Anterior cingulate cortex (tissue), 58 donors: ENCODE measurements at places on chromosomes 4 and X.

GRCh38 chrX:635428-636090 lies 5.0 kb downstream of the SHOX start:
- DNase-seq, result no peak

DNA sequence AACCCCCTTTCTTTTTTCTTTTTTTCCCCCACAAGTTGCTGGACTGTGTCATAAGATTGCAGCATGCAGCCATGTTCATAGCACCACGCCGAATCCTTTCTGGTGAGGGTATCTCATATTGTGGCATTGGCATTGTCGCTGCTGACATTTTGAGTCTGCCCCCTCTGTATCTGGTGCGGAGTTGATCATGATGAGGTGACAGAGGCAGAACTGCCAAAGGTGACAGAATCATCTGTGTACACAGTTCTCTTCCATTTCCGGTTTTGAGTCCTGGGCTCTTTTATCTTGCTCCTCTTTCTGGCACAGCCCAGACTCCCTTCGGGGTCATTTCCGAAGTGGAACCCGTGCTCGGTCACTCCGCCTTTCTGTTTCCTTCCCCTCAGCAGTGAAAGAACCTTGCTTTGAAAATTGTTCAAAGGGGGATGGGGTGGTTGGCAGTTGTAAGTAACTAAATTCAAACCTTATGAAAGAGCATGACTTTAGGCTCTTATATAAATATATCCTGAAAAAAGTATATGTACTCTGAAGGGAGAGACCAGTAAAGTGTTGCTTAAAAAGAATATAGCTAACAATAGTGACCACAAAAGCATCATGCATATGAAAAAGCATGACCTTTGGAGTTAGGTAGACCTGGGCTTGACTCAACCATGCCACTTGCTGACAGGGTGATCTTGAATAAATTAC lies 55.0 kb upstream of the BMP2K start:
- no peak for DNase-seq

DNA sequence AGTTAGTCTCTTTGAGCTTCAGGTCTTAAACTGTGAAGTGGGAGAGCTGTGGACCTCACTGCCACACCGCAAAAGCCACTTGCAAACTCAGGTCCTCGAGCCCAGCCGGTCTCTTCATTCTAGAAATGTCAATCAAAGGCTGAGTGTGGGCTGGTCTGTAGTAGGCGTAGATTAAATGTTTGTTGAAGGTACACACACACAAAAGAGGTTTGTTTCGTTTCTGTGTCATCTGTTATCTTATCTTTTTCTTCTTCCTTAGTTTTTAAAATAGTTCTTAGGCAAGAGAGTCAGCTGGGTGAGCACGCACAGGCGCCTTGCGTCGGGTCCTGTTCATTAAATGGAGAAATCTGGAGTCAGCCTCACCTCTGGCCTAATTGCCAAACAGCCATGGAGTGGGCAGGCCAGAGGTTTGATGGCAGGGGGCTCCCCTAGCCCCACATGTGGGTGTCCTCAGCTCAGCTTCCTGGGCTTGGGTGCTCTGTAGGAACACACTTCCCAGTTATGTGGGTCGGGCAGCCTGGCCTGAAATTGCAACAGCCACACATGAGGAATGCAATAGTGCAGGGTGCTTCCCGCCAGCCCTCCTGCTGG lies 836 bp upstream of the PSAPL1 start:
- DNase-seq, result no peak

DNA sequence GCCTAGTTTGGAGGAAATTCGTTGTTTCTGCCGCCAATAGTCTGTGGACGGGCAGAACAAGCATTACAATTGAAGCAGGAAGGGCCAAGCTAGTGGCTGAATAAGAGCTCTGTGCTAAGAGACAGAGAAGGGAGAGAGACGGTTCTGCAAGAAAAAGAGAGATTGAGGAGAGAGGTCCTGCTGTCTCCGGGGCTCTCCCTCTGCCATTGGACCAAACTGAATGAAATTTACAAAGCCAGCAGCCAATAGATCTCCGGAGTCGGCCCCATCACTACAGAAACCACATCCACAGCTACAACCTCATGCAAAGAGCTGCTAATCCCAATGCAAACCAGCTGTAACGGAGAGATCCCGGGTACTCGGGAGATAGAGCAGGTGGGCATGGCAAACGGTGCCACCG lies at the start of gene NLGN4X:
Gene NLGN4X (minus strand): TSS at position 148 of the 400 bp plus-strand sequence. CDS start 77,401 bp downstream, outside the sequence.
- peak; percentile 72 for DNase-seq

DNA sequence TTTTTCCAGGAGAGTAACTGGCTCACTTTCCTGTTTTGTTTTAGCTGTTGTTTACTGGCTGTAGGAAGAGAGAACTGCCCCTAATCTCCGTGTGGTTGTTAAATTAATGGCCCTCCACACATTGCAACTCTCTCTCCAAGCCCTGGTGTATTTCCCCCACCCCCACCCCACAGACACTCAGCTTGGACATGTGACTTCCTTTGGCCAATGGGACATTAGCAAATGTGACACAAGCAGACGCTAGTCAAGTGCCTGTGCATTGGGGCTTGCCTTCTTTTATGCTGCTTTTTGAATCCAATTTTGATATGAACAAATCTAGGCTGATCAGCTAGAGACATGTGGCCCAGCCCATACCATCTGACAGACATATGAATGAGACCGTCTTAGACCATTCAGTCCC lies 59.6 kb upstream of the TAB3 start:
- no peak for DNase-seq
